ENCODE measurements at places on chromosomes 6 and 20.

DNA sequence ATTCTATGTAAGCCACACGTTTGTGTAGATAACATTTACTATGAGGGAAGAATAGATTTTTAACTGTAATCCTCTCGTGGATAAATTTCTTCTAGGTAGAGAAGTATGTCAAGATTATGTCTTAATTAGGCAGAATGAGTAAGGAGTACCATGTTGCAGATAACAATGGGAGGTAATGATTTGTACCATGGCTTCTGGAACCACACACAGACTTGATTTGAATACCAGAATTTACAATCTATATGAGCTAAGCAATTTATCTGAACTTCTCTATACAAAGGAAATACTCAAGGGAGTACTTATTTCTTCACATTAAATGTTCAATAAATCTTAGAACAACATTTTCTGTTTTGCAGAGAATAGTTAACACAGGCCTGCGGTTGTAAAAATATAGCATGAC lies 51.5 kb downstream of the RPS12 start:
- no peak for DNase-seq

DNA sequence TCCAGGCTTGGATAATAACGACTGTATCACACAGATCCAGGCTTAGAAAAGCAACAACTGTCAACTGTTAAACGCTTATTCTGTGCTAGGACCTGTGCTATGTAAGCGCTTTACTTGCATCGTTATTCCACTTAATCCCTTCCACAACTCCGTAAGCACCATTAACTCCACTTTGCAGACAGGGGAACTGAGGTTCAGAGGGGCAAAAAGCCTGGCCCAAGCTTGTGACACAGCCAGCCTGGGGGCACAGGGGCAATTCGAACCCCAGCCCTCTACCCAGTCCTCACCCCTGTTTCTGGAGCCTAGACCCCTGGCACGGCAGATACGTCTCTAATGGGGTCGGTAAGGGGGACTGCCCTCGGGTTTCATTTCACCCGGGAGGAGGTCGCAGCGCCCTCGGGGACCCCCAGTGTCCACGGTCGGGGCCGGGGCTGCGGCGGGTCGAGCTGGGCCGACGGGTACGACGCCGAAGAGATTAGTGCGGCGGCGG lies 411 bp downstream of the DSN1 start:
- no peak for DNase-seq

DNA sequence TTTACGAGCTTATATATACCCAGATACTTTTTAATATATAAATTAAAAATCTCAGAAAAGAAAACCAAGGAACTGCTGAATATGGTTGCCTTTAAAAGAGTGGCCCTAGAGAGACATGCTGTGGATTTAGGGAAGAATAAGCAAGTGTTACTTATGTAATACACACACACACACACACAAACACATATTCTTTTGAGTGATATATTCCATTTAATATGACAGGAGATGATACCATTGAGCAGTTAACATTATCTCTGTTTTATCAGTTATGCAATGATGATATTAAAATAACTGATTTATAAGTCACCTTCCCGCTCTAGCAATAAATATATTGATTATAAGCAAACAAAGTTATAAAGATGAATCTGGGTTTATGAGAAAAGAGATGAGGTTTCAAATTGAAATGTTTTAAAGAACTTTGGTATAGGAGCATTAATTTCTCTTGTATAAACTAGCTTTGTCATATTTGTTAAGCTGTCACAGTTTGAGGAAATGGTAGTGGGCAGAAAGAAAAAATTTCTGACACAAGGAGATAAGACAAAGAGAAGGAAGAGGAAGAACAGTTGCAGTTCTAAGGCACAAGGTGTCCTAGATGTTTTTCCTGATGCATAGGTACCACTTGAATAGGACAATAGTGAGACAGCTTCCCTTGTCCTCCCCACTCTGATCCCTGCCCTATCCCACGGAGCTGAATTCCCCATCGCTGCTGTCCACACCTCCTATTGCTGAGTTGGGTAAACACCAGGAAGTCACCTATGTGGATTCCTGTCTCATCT lies 26.4 kb downstream of the GPX5 start:
- DNase-seq, result no peak

DNA sequence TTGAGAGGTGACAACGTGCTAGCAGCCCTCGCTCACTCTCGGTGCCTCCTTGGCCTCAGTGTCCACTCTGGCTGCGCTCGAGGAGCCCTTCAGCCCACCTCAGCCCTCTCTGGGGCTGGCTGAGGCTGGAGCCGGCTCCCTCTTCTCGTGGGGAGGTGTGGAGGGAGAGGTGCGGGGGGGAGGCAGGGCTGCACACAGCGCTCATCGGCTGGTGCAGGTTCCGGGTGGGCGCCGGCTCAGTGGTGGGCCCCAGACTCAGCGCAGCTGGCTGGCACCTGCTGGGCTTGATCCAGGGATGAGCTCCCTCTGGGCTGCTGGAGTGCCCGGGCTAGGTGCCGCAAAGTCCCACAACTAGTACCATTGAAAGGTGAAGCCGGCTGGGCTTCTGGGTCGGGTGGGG lies 957.8 kb upstream of the GJE1 start:
- no peak for DNase-seq

DNA sequence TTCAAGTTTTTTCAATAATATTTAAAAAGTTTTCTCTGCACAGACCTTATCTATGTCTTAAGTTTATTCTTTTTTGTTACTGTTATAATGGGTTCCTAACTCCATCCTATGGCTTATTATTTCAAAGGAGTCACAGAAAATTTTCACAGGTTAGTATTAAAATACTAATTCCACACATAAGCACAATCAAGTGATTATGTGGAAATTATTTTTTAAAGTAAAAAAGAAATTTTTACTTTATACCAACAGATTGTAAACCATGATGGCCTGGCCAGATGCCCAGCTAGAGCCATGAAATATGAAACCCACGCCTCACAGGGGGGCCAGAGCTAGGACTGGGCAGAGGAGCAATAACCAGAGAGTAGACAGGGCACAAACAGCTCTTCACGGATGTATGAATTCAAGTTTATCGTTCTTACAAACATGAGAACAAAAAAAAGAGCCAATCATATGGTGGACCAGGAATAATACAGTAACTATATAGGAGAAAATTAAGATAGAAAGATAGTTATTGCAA lies 34.0 kb downstream of the NUDT3 start:
- no peak for DNase-seq

- DNase-seq, result no peak
These were observed 31.6 kb downstream of the E2F3 start for GRCh38 chr6:20433321-20433720.

DNA sequence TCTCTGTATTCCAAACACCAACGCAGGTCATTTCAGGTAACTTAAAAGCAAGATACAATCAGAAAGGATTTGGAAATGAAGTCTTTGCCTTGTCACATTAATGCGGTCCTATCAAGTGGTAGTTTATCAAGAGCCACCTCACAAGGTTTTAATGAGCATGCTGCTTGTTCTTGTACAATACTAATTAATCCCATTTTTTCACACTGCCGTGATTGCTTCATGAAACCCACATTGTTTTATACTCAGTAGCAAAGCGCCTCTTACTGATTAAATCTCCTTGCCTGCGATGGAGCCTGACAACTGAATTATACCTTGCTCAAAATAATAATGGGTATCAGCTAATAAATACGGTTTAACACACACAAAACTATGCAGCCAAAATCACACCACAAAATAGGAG lies 234.1 kb upstream of the TSHZ2 start:
- no peak for DNase-seq

DNA sequence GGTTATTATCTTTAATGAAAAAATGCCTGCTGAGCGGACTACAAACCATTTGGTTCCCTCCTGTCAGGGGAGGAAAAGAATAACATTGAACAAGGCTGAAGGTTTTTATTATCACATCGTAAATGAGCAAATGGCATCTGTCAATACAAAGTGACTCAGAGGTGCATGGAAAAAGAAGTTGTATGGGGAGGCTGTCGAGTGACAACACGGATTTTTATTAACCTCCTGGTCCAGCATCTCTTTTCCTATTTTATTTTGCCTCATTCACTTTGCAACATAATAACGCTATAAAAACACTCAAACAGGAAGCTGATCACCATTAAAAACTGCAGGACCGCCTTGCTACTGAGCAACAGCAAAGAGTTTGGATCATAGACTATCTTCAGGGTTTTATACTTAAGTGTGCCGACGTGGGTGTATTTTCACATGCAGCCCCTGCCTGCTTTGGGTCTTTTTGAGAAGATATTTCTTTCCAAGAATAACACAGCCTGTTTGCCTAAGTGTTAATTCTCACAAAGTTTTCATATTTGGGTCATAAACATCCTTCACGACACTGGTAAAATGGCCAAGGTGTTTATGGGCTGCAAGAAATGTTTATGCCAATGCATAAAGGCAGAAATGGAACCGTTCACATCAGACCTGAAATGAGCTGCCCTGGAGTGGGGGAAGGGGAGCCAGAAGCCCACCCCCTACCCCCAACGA lies 132.1 kb upstream of the SALL4 start:
- no peak for DNase-seq

- DNase-seq, result peak; percentile 3
These were observed 66.5 kb upstream of the SLC35F1 start for GRCh38 chr6:117840541-117840983.

GRCh38 chr20:2473516-2473915 lies 2.9 kb upstream of the SNRPB start:
- DNase-seq, result peak; percentile 71

- no peak for DNase-seq
These were observed 119.1 kb upstream of the PDE10A start for GRCh38 chr6:165782134-165782533.

- DNase-seq, result no peak
These were observed 20.5 kb downstream of the PCK1 start for GRCh38 chr20:57581202-57582028.

DNA sequence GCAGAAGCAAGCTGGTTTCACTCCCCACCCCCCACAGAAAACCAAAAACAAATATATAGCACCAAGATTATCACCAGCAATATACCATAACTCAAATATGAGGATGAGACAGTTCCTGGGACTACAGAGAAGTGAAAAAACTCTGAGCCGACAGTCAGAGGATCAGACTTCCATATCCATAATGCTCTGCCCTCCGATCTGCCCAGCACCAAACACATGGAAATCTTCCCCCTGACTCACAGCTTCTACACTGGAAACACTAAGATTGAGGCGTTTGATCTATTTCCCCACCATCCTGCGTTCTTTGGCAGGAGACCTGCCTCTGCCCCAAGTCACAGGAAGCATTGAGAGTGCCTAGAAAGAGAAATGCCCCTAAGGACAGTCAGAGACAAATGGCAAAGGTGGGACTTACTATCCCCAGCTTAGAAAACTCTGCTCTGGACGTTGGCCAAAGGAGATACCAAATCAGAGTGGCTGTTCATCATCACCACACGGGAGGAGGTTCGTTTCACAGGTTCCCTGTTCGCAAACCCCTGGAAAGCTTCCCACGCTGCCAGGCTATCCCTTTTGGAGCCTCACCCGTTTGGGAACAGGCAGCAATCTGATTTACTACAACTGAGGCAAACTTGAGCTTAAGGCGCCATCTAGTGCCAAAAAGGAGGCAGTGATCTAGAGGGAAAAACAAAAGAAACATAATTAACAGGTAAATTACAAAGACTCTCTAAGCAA lies 48.7 kb upstream of the SRSF6 start:
- no peak for DNase-seq

DNA sequence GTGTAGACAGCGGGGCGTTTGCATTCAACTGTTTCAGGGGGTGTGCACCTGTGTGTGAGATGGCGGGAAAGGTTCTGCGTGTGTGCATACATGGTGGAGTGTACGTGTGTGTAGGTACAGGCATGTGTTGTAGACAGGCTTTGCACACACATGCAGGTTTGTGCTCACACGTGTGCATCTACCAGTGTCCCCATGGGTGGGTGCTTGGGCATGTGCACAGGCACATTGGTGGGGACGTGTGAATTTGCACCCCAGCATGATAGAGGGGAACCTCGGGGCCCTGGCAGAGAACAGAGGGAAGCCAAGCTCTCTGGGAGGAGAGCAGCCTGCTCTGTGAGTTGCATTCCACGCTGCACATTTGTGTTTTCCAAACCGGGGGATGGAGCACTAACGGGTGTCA lies 250.2 kb downstream of the PREX1 start:
- no peak for DNase-seq

Measured in GM04503 (cell line).